Iris pigment epithelial cell (primary cell): ENCODE measurements at places on chromosomes 6 and 20.

- DNase-seq, result no peak
Observed at GRCh38 chr6:145713773-145714172, 21.5 kb downstream of the EPM2A start.

- DNase-seq, result peak; percentile 12
Observed at GRCh38 chr6:85344996-85345395, 104.9 kb upstream of the NT5E start.

DNA sequence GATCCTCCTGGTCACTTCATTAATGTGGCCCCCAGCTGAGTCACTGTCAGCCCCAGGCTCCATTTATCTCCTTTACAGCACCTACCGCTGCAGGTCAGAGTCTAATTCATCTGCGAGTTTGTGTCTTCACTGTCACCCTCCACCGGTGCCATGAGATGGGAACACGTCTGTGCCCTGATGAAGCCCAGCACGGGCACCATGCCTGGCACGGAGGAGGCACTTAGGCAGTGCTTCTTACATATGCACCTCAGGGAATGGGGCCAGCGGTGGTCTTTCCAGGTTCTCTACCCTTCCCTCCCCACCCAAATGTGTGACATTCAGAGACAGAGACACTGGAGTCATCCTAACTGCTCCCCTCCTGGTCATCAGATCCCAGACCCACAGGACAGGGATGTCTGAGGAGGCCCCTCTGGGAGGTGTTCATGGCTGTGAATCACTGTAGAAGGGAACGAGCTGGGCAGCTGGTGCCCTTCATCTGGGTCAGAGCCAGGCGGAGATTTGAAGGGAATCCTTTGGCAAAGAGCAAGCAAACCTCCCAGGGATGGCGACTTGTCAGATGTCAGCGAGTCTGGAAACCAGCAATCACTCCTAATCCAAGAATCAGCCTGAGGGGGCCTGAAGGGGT lies 364.6 kb downstream of the PREX1 start:
- no peak for DNase-seq

DNA sequence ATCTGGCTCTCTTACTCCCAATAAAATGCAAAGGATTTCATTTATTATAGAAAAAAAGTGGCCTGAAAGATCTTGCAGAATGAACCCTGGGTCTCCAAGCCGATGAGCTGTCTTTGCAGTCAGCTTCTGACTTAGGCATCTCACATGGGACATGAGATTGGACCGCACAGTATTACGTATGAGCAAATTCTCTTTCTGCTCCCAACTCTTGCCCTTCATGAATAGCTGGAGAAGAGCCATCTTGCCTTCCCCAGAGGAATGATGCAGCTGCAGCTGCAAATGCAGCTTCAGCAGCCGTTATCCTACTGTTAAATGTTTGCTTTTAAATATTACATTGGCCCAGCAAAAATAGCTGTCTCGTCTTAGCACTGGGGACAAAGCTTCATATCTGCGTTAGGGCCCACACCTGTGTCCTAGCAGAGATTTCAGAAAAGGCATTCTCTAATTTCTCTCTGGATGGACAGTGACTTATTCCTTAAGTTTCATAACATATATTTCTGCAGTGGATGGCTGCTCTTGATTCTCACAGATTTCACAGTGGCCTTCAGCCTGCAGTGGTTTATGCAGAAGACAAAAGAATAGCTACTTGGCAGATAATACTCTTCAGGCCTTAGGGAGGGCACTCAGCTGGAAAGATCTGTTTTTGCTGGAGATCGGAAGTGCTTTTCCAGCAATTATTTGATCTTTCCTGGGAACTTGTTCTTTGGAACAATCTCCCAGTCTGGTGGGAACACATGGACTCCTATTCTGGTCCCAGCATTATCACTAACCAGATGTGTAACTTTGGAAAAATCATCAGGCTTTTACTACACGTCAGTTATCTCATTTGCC lies 129.2 kb downstream of the FYN start:
- DNase-seq, result no peak

DNA sequence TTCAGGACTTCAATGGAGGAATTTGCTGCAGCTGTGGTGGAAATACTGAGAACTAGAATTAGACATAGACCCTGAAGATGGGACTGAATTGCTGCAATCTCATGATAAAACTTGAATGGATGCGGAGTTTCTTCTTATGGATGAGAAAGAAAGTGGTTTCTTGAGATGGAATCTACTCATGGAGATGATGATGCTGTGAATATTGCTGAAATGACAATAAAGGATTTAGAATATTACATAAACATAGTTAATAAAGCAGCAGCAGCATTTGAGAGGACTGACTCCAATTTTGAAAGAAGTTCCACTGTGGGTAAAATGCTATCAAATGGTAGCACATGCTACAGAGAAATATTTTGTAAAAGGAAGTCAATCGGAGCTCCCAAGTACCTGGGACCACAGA lies 264.6 kb downstream of the UBE3D start:
- DNase-seq, result no peak
